ENCODE measurements at places on chromosomes 7 and 10. TPM values are rescaled to one million over a fixed set of nuclear protein-coding genes. Genes with fewer than 3 reads are reported as not detected.

Gene ARPC1A
- total RNA-seq: 257 TPM

Gene FEZF1
- total RNA-seq: not detected

Gene FOXP2
- 0.26 TPM for total RNA-seq

Gene FAM241B
- 0.39 TPM for total RNA-seq

Gene OR2A5
- not detected for total RNA-seq

Gene TMEM140
- total RNA-seq: 17.7 TPM

Gene WNT8B
- total RNA-seq: not detected

Gene SPRN
- 1.6 TPM for total RNA-seq

Gene ASB10
- not detected for total RNA-seq

Gene AP1S1
- 87.7 TPM for total RNA-seq

Gene RHOBTB1
- total RNA-seq: 15.8 TPM

Gene KCTD7
- total RNA-seq: 10.4 TPM

Gene SLC26A4
- total RNA-seq: 0.56 TPM

Gene MIOS
- 28.0 TPM for total RNA-seq

Gene GPR141
- not detected for total RNA-seq

Gene ATP6V0A4
- total RNA-seq: not detected

Gene VWDE
- total RNA-seq: not detected

Gene ELFN1
- total RNA-seq: not detected

Gene HOXA2
- 1.2 TPM for total RNA-seq

Gene TMEM209
- 8.8 TPM for total RNA-seq

Gene TLX1
- not detected for total RNA-seq

Gene CRTAC1
- total RNA-seq: 0.07 TPM

Gene AGK
- total RNA-seq: 21.3 TPM

Gene AKR1B15
- total RNA-seq: 0.07 TPM

Gene LRGUK
- 0.10 TPM for total RNA-seq

Gene SLC16A12
- total RNA-seq: 0.33 TPM

Gene SNCG
- total RNA-seq: 13.0 TPM

Gene ITGA8
- 43.7 TPM for total RNA-seq

Gene PTTG1IP2
- total RNA-seq: not detected

Gene MPP7
- 0.92 TPM for total RNA-seq

Gene SPDYE5
- not detected for total RNA-seq

All from smooth muscle cell of the pulmonary artery (primary cell).